LHCN-M2 (cell line): ENCODE measurements at places on chromosomes 7 and 10.

- no peak for DNase-seq
These were observed 37.3 kb downstream of the HBP1 start for GRCh38 chr7:107206136-107206535.

GRCh38 chr10:103180491-103180890 lies 12.6 kb downstream of the NT5C2 start:
- no peak for DNase-seq

DNA sequence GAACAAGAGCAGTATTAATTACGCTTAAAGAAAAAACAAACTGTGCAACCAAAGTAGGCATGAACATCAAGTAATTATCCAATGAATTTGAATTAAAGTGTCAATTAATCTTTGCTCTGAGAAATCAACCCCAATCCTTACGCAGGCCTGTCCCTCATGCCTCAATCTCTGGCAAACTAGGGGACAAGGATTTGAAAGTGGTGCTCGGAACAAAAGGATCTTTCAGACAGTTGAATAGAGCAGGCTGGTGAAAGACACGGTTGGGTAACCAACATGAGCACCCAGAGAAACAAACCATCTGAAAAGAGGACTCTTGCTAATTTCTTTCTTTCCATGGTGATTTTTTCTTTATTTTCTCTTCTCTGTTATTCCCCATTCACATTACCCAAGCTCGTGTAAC lies 203.5 kb upstream of the PHF14 start:
- DNase-seq, result no peak

DNA sequence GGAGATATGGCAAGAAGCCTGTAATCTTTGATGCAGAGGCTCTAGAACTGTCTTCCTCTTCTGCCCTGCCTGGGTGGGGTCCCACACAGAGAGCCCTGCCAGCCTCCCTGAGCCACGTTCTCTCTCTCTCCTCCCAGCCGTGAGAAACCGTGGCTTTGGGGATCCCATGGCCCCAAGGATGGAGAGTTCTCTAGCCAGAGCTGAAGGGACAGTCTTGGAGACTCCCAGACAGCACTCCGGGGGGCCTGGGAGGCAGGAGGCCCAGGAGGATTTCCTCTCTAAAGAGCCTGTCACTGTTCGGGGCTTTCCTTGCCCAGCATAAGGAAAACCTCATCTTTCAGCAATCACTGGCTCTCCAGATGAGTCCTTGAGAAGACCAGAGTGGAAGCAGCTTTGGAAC lies 227.1 kb downstream of the ARHGAP12 start:
- no peak for DNase-seq

- DNase-seq, result peak; percentile 80
These were observed 21.8 kb upstream of the KIF5B start for GRCh38 chr10:32077896-32078485.

DNA sequence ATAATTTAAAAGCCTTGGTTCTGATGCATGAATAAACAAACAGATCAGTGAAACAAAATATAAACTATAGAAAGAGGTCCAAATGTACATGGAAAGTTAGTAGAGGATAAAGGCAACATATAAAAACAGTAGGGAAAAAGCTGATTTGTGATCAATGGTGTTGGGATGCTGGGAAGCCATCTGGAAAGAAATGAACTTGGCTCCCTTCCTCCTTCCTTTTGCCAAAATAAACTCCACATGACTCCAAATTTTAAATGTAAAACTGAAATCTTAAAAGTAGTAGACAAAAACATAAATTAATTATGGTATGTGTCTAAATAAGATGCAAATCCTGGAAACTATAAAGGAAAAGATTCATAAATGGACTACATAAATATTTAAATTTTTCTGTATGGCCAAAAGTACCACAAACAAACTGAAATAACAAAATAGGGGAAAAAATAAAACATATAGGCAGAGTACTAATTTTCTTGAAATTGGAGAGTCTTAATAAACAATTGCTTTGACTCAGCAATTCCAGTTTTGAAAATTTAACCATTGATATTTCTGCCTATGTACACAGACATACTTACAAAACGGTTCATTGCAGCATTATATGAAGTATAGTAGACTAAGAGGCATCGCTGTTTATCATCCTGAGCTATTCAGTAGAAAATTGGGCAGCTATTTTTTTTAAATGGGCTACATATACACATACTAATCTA lies 77.0 kb upstream of the TRIM24 start:
- no peak for DNase-seq

DNA sequence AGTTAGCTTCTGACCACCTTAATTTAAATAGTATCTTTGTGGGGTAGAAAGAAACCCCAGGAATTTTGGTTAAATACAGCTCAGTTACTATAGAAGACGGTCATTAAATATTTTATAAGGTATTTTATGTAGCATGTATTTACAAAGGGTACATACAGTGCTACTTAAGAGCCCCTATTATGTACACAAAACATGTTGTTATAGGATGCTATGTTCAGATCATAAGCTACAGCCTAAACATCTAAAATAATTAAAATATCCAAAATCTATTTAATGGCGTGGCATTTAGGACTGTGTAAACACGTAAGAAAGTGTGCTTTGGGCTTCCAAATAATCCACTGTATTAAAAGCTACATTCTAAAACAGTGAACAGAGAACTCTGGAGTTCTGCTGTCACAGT lies 39.4 kb upstream of the DLX5 start:
- DNase-seq, result no peak

DNA sequence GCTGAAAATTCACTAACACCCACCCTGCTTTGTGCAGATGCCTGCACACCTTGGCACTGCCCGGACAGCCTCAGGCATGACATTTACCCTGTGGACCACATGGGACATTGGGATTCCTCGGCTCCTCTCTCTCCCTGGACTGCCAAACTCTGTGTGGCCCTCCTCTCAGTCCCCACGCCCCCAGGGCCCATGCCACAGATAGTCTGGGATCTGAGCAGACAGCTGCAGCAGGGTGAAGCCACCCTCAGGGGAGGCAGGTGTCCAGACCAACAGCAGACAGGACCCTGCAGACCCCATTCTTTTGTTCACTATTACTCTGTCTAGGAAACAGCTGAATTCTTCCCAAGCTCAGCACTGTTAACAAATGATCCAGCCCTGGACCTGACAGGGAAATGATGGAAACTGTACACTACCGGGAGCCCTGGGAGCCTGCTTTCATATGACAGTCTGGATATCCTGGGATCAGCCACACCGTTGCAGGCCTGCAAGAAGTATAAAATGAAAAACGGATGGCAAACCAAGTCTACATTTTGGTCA lies 83.4 kb downstream of the VOPP1 start:
- no peak for DNase-seq

- DNase-seq, result peak; percentile 66
These were observed 131.7 kb downstream of the ZMYND11 start for GRCh38 chr10:266974-267425.
